ENCODE measurements at places on chromosomes 11 and 22. TPM values are rescaled to one million over a fixed set of nuclear protein-coding genes. Genes with fewer than 3 reads are reported as not detected.
A peak's percentile ranks its signal among the peaks of the same experiment; 100 is the strongest.

Gene OR8A1
- not detected for total RNA-seq

Gene CATSPERZ
- not detected for total RNA-seq

Gene ANKK1
- not detected for total RNA-seq

Gene PDGFD
- 27.8 TPM for total RNA-seq

Gene HIKESHI
- 33.9 TPM for total RNA-seq

Gene YAP1
- 85.0 TPM for total RNA-seq

Gene OR6T1
- not detected for total RNA-seq

Gene NDUFV1
- total RNA-seq, result 522 TPM

Gene OR52N4
- not detected for total RNA-seq

Gene MS4A18
- total RNA-seq, result not detected

Gene APOBEC3C
- total RNA-seq, result 12.5 TPM

Gene CARNS1
- 9.7 TPM for total RNA-seq

Gene C11orf54
- 37.2 TPM for total RNA-seq

Gene CHID1
- 46.9 TPM for total RNA-seq

Gene YPEL4
- total RNA-seq, result 0.55 TPM

Gene PHLDA2
- 2.6 TPM for total RNA-seq

Gene VSIG10L2
- not detected for total RNA-seq

Gene HTR3B
- not detected for total RNA-seq

Gene TEX54
- not detected for total RNA-seq

DNA sequence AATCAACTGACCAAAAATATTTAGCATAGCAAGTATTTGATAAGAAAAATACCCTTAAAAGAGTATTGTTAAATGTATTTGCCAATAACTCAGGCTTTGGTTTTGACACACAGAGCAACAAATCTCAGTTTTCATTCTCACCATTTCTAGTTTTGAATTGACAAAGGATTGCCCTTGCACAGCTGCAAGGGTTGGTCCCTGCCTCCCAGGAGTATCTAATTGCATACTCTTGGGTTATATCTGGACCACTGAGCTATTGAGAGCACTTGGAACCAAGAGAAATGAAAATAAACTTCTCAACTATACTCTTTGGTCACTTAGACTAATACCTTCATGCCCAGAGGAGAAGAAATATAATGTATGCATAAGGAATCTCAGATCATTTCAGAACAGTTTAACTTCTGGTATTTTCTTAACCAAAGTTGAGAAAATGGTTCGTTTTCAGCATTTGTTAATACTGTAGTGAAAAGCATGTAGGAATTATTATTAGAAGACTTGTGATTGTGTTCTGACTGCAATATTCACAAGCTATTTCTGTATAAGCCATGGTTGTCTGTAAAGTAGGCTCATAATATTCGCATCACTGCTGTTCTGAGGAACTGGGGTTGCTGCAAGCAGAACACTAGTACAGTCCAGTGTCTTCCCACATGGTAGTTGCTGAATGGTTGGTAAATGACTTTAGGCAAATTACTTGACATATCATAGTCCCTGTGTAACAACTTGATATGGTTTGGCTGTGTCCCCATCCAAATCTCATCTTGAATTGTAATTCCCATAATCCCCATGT is 7.9 kb downstream of the C2CD3 start:
- no peak for DNase-seq

DNA sequence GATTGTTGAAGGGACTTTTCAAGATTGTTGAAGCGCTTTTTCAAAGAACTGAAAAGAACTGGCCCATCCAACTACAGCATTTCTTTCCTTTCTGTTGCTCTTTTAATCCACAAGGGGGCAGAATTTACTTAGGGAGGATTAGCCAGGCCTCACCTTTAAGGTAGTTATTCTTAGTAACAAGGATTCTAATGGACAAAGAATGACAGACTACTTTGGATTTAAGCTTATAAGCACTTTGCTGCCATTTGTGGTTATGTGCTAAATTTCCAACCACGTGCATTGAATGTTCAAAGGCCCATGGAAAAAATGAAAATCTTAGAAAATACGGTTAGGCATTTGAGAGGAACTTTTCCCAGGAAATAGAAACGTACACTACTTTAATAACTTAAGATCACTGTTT is 49.5 kb upstream of the HSPA8 start:
- no peak for DNase-seq

DNA sequence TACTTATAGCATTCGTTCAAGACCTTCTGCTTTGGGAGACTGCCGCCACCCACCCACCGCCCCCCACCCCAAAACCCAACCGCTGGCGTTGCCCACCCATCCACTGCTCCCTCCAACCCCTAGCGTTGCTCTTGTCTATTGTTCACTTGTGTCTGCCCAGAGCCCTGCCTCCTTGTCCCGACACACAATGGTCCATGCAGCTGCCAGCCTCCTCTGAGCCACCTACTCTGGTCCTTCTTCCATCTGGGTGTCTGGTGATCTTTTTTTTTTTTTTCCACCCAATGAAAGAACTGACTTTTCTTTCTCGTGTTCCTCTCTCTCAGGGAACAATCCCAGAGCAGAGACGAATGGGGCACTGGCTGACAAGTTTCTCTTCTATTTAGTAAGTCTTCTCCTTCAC is 256.0 kb upstream of the SESN3 start:
- DNase-seq, result no peak

DNA sequence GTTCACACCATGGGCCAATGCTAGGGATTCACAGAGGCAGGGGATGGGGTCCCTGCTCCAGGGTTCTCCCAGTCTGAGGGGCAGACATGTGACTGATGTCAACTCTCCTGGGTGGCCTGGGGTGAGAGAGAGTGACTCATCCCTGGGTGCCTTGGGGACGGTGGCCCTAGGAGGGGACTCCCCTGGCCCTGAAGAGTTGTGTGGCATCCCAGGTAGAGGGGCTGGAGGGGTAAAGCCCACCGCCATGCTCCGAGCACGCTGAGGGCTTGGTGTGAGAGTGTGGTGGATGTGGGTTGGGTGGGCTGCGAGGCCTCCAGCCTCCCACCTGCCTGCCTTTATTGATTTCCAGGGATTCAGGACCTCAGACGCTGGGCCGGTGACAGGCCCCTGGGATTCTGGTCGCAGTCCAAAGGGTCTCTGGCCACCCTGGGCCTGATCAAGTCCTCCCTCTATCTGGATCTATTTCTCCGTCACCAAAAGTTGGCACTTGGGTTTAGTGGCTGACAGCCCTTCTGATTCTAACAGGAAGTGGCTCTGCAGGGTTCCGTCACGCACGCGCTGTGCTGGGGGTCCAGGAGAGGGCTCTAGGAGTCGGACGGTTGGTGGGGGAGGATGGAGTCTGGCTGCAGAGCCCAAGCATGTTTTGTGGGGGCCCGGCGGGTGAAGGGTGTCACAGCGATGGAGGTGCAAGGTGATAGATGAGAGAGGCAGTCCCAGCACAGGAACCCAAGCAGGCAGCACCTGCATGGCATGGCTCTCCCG is 27.3 kb upstream of the WNT7B start:
- no peak for DNase-seq

- DNase-seq, result no peak
These were observed 286.4 kb downstream of the DYNC2H1 start for GRCh38 chr11:103395612-103396011.

GRCh38 chr11:72446929-72447769 is 12.8 kb upstream of the CLPB start:
- DNase-seq, result no peak

DNA sequence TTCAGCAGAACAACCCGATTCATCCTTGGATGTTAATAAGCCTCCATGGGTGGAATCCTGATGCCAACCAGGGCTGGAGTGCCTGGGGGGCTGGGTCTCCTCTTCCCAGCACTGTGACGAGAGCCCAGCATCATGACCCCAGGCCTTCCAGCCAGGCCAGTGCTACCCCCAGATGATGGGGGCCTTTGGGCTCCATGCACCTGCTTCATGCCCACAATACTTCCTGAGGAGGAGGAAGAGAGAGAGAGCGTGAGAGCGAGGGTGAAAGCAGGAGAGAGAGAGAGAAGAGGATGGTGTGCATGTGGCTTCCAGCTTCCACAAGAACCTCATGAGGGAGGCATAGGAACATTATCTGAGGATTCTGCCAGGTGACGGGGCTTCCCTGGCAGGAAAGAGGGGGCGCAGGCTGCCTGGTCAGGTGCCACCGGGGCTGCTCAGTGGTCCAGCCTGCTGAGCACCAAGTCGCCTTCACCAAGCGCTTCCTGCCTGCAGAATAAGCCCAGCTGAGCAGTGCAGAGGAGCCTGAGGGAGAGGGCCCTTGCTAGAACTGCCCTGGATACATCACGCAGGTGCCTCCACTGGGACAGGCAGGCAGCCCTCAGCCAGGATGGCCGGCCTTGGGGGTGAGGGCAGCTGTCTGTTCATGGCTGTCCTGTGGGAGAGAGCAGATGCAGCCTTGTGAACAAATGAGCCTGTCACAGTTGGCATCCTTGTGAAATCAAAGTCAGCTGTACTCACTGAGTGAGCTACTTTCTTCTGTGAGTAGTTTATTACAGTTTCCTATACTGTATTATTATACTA is 243.3 kb upstream of the B3GAT1 start:
- DNase-seq, result peak; percentile 44

GRCh38 chr11:33700063-33700501 is 544 bp downstream of the C11orf91 start:
- DNase-seq, result no peak

DNA sequence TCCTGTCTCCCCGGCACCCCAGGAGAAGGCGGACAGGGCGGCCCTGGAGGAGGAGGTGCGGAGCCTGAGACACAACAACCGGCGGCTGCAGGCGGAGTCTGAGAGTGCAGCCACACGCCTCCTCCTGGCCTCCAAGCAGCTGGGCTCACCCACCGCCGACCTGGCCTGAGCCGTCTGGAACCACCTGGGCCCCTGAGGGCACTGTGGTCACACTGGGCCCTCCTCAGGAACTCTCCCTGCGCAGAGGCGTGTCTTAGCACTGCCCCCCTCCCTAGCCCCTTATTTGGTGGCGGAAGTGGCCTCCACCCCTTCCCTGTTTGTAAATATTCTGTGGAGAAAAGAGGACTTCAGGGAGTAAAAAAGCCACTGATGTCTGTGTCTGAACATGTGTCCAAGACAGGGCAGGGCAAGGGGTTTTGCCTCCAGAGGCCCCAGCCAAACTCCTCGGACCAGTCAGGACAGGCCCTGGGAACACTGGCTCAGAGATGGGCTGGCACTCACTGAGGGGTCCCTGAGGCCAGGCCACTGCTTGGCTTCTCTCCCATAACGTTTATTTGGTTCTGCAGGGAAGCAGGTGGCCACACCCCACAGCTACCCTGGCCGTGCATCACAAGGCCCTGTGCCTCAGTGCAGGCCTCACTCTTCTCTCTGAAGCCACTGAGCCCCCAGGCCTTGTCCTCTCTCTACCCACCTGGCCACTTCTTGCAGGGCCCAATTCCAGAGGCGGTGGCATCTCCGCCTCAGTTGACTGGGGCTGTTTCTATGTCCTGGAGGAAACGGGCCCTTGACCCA is 12.0 kb downstream of the RELA start:
- no peak for DNase-seq

- no peak for DNase-seq
These were observed 13.3 kb downstream of the PRR33 start for GRCh38 chr11:1878137-1879031.

GRCh38 chr11:114142707-114143106 is 83.2 kb downstream of the ZBTB16 start:
- DNase-seq, result no peak

- no peak for DNase-seq
These were observed 117.3 kb upstream of the GRK3 start for GRCh38 chr22:25447067-25447685.

- DNase-seq, result no peak
These were observed 1.4 kb downstream of the KCNC1 start for GRCh38 chr11:17735818-17736578.

DNA sequence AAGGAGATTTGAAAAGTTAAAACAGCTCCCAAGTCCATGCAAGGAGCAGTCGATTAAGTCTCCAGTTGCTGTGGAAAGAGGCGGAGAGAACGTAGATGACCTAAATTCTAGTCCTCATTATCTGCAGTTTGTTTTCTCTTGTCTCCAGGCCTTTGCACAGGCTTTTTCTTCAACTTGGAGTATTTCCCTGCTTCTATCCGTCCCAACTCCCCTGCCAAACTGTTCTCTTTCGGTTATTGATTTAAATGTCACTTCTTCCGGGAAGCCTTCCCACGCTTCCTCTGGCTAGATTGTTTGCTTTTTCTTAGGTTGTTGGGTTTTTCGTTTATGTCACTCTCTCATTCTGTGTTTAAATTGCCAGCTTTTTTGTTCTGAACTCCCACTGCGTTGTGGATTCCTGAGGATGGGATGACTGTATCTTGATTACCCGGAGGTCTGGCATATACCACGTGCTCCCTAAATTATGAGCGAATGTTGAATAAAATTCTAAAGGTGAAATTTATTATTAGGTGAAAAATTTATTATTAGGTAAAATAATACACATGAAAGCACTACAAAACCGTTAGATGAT is 463 bp downstream of the TMEM126B start:
- DNase-seq, result no peak

DNA sequence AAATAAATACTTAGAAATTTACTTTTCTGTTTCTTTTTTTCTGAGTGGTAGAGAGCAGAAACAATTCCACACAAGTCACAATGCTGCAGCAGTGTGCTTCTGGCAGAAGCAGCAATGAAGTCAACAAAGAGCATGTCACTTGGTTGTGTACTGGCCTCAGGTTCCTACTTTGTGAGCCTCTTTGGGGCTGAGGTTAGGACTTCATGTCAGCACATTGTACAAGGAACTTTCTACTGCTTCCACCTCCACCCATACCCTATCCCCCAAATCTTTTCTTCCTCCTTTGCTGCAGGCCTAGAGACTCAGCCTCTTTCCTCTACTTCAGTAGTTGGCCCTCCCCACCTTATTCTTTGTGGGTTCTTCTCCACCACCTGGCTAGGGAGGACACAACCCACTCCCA is 252.7 kb upstream of the PITPNB start:
- no peak for DNase-seq

DNA sequence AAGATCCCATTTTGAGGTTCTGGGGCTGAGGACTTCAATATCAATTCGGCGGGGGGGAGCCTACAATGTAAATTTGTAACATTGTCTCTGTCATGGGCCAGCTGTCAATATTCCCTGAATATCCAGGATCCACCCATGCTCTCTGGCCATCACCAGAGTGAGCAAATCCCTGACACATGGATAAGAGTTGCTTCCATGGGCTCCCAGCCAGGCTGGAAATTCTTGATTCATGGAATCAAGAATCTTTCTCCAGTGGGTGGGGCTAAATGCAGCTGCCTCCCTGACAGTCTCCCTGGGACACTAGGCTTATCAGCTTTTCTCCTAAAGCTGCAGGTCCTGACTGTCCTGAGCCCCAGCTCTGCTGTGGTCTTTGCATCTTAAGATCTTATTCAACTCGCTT is 86.9 kb upstream of the IGLL5 start:
- DNase-seq, result no peak

- no peak for DNase-seq
These were observed 216.4 kb downstream of the GRM5 start for GRCh38 chr11:88849368-88849767.

- DNase-seq, result no peak
These were observed 13.7 kb downstream of the NUP98 start for GRCh38 chr11:3783611-3784010.

GRCh38 chr11:107675902-107676301 is 36.0 kb downstream of the SLN start:
- DNase-seq, result no peak
